ENCODE measurements at places on chromosomes 5 and 9. TPM values are rescaled to one million over a fixed set of nuclear protein-coding genes. Genes with fewer than 3 reads are reported as not detected.

TAF11L5 gene
- total RNA-seq, result not detected

GRCh38 chr9:33468215-33468730, 5.5 kb downstream of the NOL6 start:
- DNase-seq, result peak; percentile 59

KCTD16 gene
- total RNA-seq, result 0.32 TPM

GRCh38 chr9:9945966-9946365, 666.8 kb downstream of the PTPRD start:
- no peak for DNase-seq

DNA sequence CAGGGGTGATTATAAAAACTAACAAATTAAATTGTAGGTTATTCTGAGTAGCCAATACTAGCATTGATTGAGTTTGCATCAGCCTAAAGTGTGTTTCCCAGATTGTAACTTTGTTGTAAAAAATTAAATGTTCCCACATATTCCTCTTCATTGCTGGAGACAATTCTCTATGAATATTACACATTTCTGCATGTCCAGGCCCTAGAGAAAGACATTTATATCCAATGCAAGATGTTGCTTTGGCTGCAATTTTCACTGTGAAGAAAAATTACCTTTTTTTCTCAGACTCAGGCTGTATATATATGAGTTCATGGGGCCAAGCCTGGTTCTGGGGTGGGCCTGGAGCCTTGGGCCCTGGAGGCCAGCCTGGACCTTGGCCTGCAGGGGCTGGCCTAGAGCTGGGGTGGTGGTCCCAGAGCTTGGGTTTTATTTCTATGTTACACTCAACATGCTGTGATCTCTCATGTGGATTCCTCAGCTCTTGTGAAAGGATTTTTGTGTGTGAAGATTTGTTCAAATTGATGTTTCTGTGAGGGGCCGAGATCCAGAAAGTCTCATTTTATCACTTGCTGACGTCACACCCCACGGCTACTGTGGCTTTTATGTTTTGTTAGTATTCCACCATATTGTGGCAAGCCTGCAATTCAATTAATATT, 232.5 kb downstream of the SPATA31A1 start:
- DNase-seq, result no peak

- no peak for DNase-seq
Observed at GRCh38 chr9:6896562-6896961, 138.8 kb downstream of the KDM4C start.

TLX3 gene
- not detected for total RNA-seq

NR5A1 gene
- total RNA-seq, result not detected

MARCHF3 gene
- total RNA-seq, result 44.7 TPM

GRCh38 chr5:112974901-112975300, 1.7 kb upstream of the DCP2 start:
- DNase-seq, result no peak

GRCh38 chr5:15692706-15693381, 192.9 kb downstream of the FBXL7 start:
- DNase-seq, result no peak

DNA sequence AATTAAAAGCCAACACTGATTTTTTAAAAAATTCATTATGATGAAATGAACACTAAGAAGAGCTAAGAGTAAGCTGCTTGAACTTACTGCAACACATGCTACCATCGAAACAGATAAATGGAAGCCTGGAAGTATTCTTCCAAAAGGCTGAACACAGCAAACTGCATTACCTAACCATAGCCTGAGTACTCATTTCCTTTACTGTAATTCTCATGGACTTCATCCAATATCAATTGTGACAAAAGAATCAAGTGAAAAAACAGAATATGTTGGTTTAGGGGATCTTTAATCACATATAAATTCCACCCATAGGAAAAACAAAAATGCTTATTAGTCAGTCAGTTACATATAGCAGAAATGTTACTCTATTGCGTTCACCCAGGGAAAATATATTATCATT, 68.5 kb downstream of the DROSHA start:
- DNase-seq, result no peak

TMEM174 gene
- not detected for total RNA-seq

DNA sequence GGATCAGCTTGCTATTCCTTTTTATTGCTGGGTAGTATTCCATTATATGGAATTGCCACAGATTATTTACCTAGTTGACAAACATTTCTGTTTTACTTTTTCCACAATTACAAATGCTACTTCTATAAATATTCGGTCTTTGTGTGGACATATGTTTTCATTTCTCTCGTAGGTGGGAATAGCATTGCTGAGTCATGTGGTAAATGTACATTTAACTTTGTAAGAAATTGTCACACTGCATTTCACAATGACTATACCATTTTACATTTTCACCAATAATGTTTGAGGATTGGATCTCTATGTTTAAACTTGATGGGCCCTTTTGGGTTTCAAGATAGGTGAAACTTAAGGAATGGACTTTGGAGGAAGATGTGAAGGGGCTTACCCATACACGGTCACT, 19.7 kb downstream of the RAI14 start:
- DNase-seq, result no peak

PIP5KL1 gene
- total RNA-seq, result 2.2 TPM

- no peak for DNase-seq
Observed at GRCh38 chr5:163460562-163461171, at the start of gene HMMR. Gene HMMR (plus strand): TSS chr5:163460632. CDS start chr5:163460693, 61 bp downstream.

- no peak for DNase-seq
Observed at GRCh38 chr5:68424799-68425537, 209.4 kb downstream of the PIK3R1 start.

DNA sequence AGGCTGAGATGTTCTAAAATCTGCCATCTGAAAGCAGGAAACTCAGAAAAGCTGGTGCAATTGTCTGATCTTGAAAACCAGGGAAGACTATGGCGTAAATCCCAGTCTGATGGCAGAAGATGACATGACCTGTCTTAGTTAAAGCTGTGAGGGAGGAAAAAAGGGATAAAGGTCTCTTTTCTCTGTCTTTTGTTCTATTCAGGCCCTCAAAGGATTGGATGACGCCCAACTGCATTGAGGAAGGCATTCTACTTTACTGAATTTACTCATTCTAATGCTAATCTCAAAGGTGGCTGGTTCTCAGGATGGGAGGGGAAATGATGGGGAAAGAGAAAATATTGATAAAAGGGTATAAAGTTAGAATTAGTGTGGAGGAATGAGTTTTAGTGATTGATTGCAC, 312.8 kb upstream of the CTNND2 start:
- no peak for DNase-seq

UTP15 gene
- 19.5 TPM for total RNA-seq

DDX4 gene
- total RNA-seq, result not detected

DNA sequence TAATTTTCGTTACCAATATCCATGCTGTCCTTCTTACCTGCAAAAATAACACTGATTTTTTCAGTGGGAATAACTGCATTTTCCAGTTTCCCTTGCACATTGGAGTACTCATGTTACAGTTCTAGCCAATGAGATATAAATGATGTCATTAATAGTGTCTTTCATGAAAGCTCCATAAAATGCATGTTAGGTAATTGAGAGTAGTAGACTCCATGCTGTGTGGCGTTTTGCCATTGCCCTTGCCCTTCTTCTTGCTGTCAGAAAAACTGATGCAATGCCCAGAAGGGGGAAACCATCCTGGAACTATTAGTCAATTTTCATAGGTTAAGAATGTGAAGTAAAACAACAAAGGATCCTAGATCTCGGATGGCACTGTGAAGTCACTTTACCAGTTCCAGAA, 1765.3 kb downstream of the EFNA5 start:
- no peak for DNase-seq

- peak; percentile 33 for DNase-seq
Observed at GRCh38 chr9:16344343-16344742, 526.1 kb downstream of the BNC2 start.

- no peak for DNase-seq
Observed at GRCh38 chr5:148776780-148777179, 49.6 kb upstream of the ADRB2 start.

DNA sequence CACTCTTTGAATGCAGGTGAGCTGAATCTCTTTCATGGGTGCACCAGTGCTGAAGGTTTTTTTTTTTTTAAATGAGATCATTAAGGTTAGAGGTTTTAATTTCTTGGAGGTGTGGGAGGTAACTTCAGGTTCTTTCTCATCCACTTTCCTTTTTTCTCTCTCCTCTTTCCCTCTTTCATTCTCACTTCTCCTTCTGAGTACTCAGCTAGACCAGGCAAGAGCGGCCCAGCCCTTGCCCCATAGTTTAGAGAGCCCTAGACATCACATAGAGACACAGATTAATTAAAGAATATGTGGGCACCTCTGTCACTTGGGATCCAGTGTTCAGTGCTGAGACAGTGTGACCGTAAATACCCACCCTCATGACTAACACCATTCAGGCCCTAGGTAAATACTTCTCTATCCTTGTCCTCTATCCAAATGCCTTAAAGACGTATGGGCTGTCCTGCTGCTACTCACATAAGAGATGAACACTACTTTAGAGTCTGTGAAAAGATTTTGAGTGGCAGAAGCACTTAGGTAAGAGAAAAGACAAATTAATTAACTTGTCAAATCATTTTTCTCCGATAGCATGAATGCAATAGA, 174.1 kb downstream of the TLE4 start:
- DNase-seq, result no peak

DNA sequence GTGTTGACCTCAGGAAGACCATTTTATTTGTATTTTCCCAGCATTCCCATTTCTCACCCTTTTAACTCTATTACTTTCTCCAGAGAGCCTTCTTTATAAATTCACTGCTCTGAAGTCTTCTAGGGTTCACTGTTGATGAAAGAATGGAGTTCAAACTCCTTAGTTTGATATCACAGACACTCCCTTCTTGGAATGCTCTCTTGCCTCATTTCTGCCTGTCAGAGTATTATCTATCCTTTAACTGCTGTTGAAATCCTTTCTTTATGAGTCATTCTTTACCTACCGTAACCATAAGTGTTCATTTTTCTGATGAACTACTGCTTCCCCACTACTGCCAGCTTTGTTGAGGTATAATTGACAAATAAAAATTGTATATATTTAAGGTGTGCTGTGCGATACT, 4.3 kb downstream of the RIC1 start:
- no peak for DNase-seq

SPATA31D4 gene
- total RNA-seq, result not detected

LECT2 gene
- total RNA-seq, result not detected

- no peak for DNase-seq
Observed at GRCh38 chr5:57659886-57660285, 177.3 kb upstream of the ACTBL2 start.

DNA sequence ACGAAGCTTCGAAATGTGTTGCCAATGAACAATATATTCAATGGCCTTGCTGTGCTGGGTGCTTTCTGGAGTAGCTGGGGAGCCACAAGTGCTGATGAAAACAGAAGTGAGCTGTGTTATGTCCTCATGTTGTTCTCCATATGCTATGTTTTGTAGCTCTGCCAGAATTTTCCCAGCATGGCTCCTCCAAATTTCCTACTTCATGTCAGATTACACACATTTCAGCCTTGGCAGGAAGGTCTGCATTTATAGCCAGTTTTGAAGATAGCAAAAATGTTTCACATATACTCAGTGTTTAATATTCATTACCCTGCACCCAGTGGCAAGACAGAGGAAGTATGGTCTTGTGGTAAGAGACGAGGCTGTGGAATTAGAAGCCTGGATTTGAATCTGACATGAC, 22.6 kb upstream of the NMUR2 start:
- DNase-seq, result no peak

ADAMTSL1 gene
- total RNA-seq, result 3.4 TPM

IL5 gene
- not detected for total RNA-seq

- DNase-seq, result no peak
Observed at GRCh38 chr5:30937070-30937469, 256.4 kb upstream of the CDH6 start.

GRCh38 chr5:149254506-149254905, 17.2 kb upstream of the AFAP1L1 start:
- peak; percentile 47 for DNase-seq

AMBP gene
- total RNA-seq, result not detected

TMED7 gene
- 82.8 TPM for total RNA-seq

QRFP gene
- total RNA-seq, result not detected

- no peak for DNase-seq
Observed at GRCh38 chr9:68825762-68826472, 120.9 kb downstream of the PIP5K1B start.

- no peak for DNase-seq
Observed at GRCh38 chr9:137320555-137321384, 18.7 kb upstream of the NRARP start.

DNA sequence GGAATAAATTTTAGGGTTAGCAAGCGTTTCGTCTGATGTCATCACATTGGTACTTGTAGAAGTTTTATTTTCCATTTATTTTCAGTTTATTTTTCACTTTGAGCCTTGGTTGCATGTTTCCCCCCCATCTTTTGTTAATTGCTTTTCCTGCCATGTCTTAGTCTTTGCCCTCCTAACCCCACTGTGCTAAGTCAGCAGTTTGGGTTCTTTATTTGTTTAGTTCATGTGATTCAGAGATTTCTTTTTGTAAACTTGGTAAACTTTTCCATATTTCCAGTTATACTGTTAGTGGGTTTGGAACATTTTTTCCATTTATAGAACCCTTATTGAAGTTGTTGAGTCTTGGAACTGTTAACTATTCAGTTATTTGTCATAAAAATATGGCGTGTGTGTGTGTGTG, 252.9 kb upstream of the ANKH start:
- no peak for DNase-seq

TMEM171 gene
- not detected for total RNA-seq

GRCh38 chr9:6243746-6244145, 28.1 kb downstream of the IL33 start:
- no peak for DNase-seq

GRCh38 chr9:93493949-93494348, 40.6 kb upstream of the FAM120AOS start:
- no peak for DNase-seq

DNA sequence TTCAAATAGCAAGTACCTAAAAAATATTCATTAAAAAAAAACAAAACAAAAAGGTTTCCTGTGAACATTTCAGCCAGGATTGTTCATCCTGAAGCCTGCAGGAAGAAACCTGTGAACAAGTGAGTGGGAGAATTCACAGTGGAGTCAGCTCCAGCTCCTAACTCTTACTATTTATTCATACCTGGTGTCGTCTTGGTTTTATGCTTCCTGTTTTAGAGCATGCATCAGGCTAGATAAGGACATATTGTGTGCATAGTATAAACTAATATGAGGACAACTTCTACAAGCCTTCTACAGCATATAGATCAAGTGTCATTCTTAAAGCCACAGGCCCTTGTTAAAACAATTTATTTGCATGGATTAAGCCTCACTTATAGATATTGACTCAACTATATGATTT, 169.9 kb downstream of the EFNA5 start:
- DNase-seq, result no peak

DNA sequence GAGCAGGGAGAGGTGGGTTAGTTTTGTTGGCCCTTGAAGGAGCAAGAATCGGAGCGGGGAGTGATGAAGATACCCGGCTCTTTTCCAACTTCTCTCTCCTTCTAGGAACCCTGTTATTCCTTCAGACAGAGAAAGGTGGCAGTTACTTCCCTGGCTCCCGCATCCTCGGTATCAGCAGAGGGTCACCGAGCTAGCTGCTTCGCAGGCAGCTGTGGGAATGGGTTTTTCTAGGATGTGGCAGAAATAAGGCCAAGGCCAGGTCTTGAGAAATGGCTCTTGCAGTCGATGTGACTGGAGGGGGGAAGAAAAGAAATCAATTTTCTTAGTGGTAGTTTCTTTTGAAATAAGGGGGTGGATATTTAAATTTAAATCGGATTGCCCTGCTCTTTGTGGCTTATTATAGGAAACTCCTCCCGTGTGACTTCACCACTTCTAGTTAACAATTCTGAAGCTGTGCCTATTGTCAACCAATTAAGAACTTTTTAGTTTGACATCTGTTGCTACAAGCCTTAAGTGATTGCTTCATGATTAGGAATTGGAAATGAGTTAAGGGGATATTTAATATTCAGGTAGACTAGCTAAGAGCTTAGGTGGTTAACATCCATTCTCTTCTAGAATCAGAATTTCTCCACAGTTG, 1.4 kb downstream of the SAP30L start:
- no peak for DNase-seq

GRCh38 chr5:149274939-149275338, 3.3 kb downstream of the AFAP1L1 start:
- no peak for DNase-seq
